NCI-H82 (cell line): ENCODE measurements at places on chromosomes 5 and 9.

DNA sequence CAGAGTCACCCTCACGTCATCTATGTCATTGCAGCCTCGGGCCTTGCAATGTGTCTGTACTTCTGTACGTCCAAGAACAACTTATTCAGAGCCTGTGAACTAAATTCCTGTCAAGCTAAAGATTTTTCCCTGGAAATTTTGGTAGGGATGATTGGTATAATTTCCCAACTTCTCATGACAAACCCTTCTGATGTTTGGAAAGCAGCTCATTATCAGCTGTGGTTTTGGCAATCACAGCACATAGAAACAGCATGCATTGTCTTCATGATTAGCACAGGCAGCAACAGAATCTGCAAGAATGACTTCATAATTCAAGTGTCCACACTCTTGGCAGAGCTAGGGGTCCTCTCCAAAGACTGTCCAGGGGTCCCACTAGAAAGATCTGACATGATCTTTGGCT is 49.5 kb downstream of the APBA1 start:
- DNase-seq, result no peak

DNA sequence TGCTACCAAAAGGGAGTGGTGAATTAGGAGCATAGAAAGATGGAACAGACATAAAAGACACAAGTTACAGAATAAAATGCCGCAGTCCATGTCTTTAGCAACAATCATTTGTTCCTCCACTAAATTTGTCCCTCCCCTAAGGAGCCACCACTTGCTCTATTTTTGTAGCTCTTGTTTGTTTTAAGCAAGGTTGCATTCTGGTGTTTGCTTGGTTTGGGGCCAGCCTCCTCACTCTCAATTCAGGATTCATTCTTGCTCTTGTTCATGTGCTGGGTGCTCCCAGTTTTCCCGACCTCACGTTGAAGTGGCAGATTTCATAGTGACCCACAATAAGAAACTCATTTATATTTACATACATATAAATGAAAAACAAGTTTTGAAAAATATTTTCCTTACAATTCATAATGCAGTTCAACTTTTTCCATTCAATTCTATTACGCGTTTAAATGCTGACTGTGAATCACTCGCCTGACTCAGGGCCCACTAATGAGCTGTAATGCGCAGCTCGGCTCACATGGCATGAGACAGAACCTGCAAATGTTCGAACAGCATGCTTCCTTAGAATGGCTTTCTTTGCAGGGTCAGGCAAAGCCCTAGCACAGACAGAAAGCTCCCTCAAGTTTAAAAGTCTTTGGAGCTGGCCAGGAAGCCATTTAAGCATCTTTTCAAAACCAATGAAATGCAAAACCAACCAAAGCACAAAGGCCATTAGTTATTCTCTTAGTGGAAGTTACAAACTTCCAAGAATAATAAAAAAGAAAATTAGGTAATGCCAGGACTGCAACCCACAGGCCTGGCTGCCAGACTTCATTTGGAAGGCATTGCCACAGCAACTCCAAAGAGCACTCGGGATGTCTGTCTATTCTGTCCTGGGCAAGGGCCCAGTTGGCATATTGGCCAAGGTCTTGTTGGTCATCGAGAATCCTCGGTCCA is 41.7 kb downstream of the RETREG1 start:
- DNase-seq, result no peak

DNA sequence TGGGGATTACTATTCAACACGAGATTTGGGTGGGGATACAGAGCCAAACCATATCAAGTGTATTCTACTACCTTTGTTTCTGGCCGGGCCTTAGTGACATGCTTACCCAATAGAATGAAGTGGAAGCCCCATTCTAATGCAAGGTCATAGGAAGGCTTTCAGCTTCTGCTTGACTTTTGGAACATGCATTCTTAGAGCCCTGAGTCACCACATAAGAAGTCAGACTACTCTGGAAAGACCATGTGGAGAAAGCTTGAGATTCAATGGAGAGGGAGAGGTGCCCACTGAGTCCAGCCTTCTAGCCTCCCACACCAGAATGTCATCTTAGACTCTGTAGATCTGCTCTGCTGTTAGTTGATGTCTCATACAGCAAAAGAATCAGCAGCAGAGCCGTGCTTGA is 155.7 kb upstream of the FBN2 start:
- no peak for DNase-seq

DNA sequence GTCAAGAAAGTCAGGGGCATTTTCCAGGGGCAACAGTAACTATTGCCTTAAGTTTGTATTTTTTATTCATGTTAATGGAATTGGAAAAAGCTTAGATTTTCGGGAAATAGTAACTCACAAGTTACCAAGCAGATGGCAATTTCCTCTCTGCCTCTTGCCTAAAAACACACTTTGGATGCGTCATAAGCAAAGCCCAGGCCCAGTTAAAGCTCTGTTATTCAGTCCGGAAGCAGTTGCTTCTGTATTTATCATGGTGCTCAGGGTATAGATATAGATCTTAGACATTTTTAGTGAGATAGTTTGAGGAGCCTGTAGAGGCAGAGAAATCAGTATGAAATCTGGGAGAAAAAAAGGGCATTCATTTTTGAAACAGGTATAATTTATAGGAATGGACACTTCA is 260.3 kb upstream of the TNC start:
- no peak for DNase-seq

- DNase-seq, result no peak
These were observed 2017.7 kb upstream of the CDH6 start for GRCh38 chr5:29175774-29176173.

- DNase-seq, result peak; percentile 86
These were observed 77.7 kb downstream of the EBF1 start for GRCh38 chr5:159021901-159022556.

DNA sequence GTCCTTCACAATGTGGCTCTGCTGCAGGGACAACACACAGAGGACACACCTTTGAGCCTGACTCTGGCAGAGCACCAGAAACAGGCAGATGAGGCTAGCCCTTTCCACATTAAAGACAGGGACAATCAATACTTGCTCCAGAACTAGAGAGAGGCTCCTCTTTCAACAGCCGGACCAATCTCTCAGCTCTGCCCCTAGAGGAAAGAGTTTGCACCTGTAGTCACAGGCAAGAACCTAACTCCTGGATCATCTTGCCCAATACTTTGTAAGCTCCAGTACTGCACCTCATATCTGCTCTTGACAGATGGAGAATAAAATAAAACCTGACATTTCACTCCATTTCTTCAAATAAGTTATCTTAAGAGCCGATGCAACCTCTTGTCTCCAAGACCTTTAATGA is 52.1 kb downstream of the EPB41L4A start:
- DNase-seq, result peak; percentile 48

DNA sequence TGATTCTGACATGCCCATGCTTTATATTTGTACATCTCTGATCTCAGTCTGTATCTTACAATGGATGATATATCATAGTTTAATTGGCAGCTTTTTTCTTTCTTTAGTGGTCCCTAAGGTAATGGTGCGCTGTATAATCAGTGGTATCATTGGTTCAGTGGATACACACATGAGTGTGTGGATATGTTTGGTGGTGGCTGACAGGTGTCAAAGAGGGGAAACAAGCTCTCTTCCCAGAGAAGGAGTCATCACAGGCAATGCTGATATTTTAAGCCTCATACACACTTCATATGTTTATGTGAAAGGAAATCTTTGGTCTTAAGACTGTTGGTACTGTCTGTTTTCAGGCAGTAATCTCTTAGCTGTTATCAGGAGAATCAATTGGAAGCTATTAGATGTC is 52.1 kb upstream of the KIAA1958 start:
- no peak for DNase-seq

- no peak for DNase-seq
These were observed 102.6 kb downstream of the DAB2IP start for GRCh38 chr9:121753802-121754654.

GRCh38 chr9:124622882-124623281 is 115.7 kb upstream of the NR5A1 start:
- DNase-seq, result no peak

- no peak for DNase-seq
These were observed 140.8 kb upstream of the OTULINL start for GRCh38 chr5:14440582-14441431.

DNA sequence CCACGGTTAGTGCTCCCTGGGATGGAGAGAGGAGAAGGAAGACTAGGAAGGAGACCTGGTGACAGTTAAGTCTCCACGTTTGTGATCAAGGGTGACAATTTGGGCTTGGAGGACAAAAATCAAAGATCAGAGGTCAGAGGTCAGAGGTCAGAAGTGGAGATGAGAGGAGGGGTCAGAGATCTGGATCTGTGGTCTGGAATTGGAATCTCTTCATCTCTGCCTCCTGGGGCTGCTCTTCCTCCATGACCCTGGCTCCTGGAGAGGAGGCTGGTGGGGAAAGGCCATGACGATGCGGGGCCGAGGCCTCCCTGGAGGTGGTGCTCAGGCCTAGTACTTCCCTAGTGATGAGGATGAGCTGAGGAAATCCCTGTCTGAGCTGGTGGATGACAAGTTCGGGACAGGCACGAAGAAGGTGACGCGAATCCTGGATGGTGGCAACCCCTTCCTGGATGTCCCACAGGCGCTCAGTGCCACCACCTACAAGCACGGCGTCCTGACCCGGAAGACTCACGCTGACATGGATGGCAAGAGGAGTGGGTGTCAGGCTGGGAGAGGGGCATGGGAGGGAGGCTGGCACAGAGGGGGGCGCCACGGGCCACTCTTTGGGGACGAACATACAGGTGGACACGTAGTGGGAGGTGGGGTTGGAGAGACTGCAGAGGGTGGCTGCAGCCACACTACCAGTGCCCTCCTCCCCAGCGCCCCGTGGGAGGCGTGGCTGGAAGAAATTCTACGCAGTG is 41.0 kb downstream of the PSD2 start:
- no peak for DNase-seq

DNA sequence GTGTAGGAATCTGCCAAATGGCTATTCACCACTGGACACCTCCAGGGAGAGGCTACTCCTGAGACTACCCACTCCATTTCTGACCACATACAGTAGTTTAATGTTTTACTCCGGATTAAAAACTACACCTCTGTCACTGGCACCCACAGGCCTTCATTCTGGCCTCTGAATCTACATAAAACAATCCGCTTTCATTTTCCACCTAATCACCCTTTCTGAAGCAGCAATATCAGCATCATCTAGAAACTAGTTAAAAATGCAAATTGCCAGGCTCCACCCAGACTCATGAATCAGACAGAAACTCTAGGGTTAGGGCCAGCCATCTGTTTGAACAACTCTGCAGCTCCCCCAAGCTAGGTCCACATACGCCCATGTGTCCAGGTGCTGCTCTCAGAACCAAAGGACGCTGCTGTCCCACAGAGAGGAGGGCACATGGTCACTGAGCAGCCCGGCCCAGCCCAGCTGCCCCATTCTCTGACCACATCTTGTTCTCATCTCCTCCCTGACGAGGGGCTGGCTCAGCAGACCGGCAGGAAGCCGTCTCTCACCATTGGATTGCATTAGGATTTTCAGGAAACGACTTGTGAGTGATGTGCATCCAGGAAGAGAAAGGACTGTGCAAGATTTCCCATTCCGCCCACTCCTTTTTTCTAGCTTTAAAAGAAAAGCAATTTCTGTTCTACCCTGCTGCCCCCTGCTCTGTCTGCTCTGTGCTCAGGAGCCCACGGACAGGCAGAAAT is 34.7 kb downstream of the ADAM19 start:
- no peak for DNase-seq

GRCh38 chr5:14003936-14004335 is 59.4 kb upstream of the DNAH5 start:
- DNase-seq, result no peak

DNA sequence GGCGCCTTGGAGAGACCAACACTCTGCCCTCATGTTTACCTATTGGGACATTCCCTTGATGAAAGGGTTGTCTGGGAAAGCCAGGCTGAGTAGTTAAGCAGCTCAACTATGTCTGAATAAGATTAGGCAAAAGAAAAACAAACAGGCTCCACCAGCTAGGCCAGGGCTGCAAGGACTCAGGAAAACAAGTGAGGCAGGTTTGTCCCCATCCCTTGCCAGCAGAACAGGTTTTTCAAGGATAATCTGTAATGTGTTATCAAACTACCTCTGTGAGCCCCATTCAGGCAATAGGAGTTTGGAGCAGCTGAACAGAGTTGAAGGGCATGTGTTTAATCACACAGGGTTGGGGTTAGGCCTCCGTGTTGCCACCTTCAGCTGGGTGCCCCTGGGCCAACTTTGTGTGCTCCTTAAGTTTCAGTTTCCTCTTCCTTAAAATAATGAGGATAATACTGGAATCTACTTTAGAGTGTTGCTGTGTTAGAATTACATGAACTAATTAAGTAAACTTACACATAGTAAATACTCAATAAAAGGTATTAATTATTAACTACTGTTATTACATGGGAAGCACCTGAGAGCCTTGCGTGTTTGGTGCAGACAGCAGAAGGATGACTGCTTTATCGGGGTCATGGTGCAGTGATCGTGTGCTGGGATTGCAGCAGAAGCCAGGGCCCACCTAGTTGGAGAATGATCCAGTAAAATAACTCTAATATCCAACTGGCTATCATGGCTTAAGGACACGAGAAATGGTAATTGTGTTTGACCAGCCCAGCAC is 72.1 kb upstream of the ATP10B start:
- peak; percentile 91 for DNase-seq

DNA sequence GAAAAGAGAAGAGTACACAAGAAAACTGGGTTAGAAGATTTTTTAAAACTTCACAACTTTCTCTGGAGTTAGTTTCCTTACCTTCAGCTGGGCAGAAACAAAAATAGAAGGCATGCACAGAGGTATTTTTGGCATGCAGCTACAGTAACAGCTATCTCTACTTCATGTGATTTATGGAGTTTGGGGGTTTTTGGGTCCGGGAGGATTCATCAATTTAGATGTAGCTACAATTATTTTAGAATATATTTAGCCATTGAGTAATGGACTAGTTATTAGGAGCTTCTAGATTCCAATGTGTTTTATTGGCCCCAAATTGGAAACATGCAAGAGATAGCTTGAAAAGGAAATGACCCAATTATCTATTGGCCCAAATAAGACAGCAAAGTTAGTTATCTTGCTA is 91.6 kb upstream of the TNFAIP8 start:
- DNase-seq, result no peak

GRCh38 chr5:52531105-52531504 is 256.6 kb upstream of the ITGA1 start:
- DNase-seq, result peak; percentile 11

DNA sequence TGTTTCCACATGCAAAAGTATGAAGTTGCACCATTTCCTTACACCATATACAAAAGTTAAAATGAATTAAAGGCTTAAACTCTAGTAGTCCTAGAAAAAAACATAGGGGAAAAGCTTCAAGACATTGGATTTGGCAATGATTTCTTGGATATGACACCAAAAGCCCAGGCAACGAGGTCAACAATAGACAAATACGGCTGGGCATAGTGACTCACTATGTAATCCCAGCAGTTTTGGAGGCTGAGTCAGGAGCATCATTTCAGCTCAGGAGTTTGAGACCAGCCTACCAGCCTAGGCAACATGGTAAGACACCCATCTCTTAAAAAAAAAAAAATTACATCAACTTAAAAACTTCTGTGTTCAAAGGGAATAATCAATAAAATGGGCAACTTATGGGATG is 30.9 kb upstream of the SREK1 start:
- no peak for DNase-seq

- DNase-seq, result no peak
These were observed 50.1 kb downstream of the DRD1 start for GRCh38 chr5:175393897-175394296.

DNA sequence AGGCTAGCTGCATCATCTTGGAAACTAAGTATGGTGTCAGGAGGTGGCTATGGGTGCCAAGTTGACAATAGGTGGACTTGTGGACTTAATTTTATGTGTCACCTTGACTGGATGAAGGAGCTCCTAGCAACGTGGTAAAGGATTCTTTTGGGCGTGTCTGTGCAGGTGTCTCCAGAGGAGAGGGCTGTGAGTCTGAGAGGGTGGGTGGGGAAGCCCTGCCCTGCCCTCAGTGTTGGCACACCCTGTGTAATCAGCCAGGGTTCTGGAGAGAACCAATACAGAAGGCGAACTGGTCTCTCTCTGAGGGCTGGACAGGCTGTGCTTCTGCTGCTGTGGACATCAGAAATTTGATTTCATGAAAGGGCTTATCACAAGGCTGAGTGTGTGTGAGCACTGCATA is 61.0 kb downstream of the GTF3C4 start:
- no peak for DNase-seq
